SHP77 (cell line): ENCODE measurements at places on chromosomes 4 and X.

- no peak for DNase-seq
These were observed 41.7 kb downstream of the MAGEC1 start for GRCh38 chrX:141945426-141945825.

DNA sequence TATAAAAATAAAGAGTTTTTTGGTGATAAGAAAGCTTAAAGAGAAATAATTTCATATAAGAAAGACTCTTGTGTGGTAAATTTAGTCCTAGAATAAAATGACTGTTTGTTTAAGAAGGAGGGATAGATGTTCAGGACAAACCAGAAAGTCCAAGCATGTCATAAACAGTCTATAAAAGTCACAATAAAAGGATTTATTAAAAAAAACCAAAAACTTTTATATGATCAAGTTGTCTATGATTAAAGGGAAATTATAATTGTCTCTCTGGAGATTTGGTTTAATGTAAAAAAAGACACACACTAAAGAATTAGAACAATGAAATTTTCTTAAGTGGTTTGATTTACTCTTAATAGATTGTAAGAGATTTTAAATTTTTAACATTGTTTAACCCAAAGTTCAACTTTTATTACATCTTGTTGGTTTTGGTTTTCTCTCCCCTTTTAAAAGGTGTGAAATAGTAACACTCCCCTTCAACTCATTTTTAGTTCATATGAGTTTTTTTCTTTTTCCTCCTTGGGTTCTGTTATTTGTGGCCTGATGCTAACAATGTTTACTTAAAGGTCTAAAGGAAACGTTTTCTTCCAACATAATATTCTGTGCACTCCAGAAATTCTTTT lies 89.7 kb downstream of the PDHA2 start:
- DNase-seq: no peak

GRCh38 chr4:82561786-82562563 lies at the start of gene TMEM150C:
TSS of gene TMEM150C (minus strand) at chr4:82561988. CDS start at chr4:82504657, 57,331 bp downstream.
- DNase-seq: peak; percentile 38

- DNase-seq: no peak
These were observed 69.1 kb upstream of the UCP1 start for GRCh38 chr4:140637836-140638235.

GRCh38 chrX:154516656-154517100 lies 646 bp upstream of the FAM3A start:
- no peak for DNase-seq

- DNase-seq: no peak
These were observed 3.2 kb downstream of the CXorf65 start for GRCh38 chrX:71103110-71103983.

DNA sequence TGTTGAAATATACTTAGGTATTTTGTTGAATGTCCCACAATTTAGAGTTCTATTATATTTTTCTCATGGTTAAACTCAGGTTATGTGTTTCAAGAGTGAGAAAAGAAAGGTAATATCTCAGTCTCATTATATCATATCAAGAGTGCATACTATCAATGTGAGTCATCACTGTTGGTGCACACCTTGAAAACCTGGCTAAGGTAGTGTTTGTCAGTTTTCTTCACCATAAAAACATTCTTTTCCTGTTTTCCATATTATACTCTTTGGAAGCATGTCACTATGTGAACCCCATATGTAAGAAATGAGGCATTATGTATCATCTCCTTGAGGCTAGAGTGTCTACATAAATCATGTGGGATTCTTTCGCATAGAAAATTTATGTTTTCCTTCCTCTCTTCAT lies 307.6 kb upstream of the CTSO start:
- no peak for DNase-seq

DNA sequence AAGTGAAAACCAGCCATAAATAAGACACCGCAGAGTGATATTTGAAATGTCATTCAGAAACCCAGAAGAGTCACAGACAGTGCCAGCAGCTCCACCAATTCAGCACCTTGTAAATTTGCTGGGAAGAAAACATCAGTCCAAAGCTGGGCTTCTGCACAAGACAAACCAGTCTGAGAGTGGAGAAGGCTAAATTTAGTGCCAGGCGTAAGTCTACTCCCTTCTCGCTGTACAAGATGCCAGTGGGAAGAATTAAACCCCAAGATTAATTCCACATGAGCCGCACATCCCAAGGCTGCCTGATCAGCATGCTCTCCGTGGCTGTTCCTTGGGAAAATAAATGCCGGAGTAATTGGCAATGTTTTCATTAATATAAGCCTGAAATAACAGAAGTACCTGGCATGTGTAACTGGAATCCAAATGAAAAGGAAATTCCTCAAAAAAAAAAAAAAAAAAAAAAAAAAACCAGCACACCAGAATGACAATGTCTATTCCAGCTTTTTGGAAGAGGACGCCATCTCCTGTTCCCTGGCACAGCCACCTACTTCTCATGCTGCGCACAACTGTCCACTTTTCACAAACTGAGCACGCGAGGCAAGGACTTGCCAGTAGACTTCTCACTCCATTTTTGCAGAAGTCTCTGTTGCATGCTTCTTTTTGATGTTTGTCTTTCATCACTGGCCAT lies 95.5 kb downstream of the NSUN7 start:
- no peak for DNase-seq

- no peak for DNase-seq
These were observed 680.7 kb upstream of the BOD1L1 start for GRCh38 chr4:14308229-14308651.

- no peak for DNase-seq
These were observed 63.0 kb upstream of the LNX1 start for GRCh38 chr4:53654300-53654758.

DNA sequence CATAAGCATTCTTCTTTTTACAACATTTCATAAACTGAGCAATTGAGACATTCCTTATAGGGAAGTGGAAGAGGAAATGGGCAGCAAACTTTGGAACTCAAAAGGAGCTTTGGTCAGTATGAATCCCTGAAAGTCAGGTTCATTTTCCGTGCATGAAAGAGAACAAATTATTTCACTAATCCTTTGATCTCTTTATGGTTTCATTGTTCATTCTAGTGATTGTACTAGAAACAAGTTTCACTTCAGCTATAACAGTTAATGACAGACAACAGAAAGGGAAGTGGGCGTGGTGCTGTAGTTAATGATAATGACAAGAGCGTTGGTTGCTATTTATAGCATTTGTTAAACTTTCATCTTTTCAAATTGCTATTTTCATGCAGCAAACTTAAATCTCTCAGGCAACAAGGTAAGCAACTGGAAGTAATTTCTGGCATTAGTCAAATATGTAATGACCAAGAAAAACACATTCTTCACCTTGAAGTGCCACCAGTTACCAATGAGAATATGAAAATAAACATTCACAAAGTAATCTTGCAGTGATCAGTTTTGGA lies 98.4 kb downstream of the AREG start:
- DNase-seq: no peak

DNA sequence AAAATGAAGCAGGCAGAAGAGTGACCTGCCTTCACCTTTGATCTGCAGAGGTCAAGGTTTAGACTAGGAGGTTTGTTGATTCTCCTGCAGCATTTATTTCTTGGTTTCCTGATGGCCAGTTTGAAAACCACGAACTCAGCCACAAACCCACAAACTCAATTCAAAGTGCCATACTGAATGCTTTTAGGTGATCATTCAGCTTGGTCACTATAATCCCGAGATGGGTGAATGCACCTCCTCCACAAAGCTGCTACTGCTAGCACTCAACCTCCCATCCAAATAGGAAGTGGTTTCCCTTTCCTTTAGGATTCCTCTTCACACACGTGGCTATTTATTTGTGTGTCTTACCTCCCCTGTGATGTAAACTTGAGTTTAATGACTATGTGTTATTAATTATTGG lies 225.2 kb downstream of the MID1 start:
- DNase-seq: no peak

DNA sequence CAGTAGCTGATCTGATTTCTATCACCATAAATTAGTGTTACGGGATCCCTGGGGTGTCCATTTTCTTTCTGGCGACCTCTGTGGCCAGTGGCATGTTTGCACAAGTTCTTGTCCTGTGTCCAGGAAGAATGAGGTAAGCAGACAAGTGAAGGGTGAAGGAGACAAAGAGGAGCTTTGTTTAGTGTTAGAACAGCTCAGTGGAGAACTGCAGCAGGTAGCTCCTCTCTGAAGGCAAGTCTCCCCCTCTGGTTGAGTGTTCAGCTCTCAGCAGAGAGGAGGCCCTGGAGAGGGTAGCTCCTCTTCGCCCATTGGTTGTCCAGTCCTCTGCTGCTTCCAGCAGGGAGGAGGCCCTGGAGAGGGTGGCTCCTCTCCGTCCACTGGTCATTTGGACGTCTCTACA lies 47.2 kb downstream of the DMP1 start:
- DNase-seq: no peak

DNA sequence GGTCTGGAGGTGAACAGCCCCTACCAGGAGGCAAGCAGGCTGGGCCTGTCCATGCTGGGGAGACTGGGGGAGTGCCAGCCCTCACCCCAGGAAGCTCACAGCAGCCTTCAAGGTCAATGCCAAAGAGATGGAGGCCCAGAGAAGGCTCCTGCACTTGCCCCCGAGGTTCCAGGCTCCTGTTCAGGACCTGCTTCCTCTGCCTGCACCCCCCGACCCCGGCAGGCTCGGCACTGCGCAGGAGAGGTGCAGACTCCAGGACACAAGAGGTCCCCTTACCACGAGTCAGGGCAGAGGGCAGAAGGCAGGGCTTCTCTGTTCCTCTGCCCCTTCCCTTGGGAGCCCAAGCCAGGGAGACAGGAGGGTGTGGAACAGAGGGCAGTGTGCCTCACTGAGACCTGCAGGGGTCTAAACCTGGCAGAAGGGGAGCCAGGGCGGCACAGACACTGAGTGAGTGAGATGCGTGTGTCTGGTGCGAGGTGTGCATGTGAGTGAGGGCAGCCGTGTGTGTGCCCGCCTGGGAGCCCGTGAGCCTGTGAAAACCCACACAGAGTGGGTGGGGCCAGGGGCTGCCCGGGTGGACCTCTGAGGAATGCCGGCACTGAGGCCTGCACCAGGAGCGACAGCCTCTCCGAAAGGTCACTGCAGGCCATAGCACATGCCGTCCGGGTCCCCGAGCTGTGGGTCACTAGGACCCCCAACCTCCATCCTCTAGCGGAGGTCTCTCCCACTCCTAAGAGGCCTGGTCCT lies 30.7 kb upstream of the FGFR3 start:
- DNase-seq: no peak

- no peak for DNase-seq
These were observed 6.8 kb upstream of the CLCN5 start for GRCh38 chrX:49915361-49916222.

DNA sequence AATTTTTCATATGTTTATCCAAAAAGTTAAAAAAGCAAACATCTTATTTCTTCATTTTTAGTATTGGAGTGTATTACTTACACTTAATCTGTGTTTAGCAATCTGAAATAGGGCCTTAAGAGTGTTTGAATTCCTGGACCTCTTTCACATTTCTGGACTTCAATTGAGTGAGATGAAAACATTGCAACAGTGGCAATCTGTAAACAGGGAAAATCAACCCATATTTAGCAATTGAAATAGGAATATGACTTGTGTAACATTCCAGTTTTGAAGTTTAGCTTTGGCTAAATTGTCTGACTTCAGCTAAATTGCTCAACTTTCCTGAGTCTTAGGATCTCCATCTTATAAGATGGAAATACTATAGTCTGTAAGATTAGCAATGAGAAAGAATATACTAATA lies 34.6 kb upstream of the FHL1 start:
- DNase-seq: no peak

DNA sequence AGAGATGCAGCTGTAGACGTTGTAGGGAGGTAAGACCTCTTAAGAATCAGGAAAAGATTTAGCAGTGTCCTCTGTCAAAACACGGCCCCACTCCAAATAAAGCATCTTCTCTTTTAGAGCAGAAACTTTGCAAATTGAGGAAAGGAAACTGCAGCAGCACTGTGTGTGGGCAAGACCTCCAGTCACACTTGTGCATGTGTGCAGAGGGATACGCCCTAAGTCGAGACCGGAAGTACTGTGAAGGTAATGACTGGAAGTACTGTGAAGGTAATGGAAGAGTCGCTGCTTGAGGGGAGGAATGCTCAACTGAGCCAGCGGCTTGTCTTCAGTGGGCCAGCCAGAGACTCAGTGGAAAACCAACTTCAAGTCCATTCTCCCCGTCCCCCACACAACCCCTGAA lies 46.5 kb downstream of the EGF start:
- DNase-seq: no peak

GRCh38 chrX:41025926-41026701 lies 59.1 kb upstream of the USP9X start:
- no peak for DNase-seq

GRCh38 chr4:173524218-173525117 lies 5.6 kb downstream of the HAND2 start:
- no peak for DNase-seq

DNA sequence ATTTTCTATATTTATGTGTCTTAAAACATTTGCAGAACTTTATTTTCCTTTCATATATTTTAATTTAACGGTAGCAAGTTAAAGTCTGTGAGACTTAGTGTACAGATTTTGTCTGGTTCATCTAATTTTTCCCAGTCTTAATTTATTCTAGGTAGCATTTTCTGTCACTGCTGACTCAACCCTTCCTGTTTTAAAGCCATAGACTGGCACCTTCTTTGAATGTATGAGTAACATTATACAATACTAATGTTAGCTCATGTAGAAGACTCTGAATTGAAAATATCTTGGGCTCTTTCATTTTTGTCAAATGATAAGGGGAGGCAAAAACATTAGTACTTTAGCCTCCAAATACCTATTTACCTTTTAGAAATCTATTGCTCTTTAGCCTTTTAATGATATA lies 43.6 kb downstream of the BLTP1 start:
- DNase-seq: no peak

DNA sequence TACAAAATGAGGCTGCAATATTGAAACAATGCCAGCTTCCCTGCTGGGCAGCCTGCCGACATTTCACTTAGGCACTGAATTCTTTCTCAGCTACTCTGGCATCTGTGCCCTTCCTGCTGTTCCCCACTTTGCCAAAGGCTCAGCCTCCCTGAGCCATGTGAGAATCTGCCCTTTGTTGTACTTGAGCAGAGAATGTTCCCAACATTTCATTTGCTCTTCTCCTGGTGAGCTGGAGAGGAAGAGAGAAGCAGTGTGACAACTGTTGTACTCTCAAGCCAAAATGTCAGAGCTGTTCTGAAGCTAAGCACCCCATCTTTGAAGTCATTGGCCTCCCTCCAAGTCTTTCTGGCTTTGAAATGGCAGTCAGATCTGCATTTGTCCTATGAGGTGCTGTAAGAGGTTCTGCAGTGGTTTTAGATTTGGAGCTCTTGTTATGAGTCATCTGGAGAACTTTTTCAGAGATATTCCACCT lies 32.5 kb downstream of the LANCL3 start:
- DNase-seq: no peak

- DNase-seq: no peak
These were observed 674.1 kb downstream of the RAPGEF2 start for GRCh38 chr4:159776961-159777360.

GRCh38 chr4:33998291-33998690 lies 2246.0 kb downstream of the ARAP2 start:
- DNase-seq: no peak

- DNase-seq: no peak
These were observed 1.0 kb downstream of the RASGEF1B start for GRCh38 chr4:81470456-81471297.

DNA sequence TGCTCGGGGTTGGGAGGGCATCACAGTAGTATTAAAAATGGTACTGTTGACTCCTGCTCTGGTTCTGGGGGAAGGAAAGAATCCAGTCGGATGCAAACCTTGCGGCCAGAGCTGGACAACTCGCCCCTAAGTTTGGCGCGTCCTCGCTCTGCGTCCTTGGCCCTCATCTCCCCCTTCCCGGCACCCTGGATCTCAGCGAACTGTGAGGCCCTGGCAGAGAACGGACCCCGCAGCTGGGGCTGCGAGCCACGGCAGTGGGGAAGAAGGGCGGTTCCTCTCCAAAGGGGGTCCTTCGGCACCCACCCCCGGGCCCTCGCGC lies 14.0 kb downstream of the ARHGEF6 start:
- DNase-seq: no peak

GRCh38 chr4:184882276-184882675 lies 56.5 kb upstream of the ACSL1 start:
- DNase-seq: no peak
